CD8-positive, alpha-beta memory T cell (primary cell): ENCODE measurements at places on chromosomes 6 and 20. TPM values are rescaled to one million over a fixed set of nuclear protein-coding genes. Genes with fewer than 3 reads are reported as not detected.

DNA sequence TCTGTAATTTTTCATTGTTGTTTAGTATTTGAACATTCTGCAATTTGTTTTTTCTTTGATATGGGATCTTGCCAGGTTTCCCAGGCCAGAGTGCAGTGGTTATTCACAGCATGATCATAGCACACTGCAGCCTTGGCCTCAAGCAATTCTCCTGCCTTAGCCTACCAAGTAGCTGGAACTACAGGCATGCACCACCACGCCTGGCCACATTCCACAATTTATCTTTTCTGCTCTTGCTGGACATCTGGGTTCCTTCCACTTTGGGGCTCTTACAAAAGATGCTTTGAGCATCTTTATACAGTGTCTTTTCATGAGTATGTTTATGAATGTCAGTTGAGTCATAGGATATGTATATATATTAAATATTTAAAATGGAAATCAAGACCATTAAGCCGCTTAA lies 42.0 kb downstream of the PGM3 start:
- no peak for DNase-seq
- H3K27ac ChIP-seq = no peak overlapping the region
- H3K4me1 ChIP-seq = no peaks in the 10 kb centered on the region
- peaks cover 14% of the 10 kb centered on the region for H3K36me3 ChIP-seq
- no peak overlapping the region for H3K4me3 ChIP-seq

GRCh38 chr6:125154118-125154760 lies 666 bp downstream of the TPD52L1 start:
- peak overlapping the region; percentile 66 for H3K27ac ChIP-seq
- H3K4me1 ChIP-seq = no peaks in the 10 kb centered on the region
- no peaks in the 10 kb centered on the region for H3K36me3 ChIP-seq
- DNase-seq = no peak
- no peaks in the 10 kb centered on the region for H3K27me3 ChIP-seq

DNA sequence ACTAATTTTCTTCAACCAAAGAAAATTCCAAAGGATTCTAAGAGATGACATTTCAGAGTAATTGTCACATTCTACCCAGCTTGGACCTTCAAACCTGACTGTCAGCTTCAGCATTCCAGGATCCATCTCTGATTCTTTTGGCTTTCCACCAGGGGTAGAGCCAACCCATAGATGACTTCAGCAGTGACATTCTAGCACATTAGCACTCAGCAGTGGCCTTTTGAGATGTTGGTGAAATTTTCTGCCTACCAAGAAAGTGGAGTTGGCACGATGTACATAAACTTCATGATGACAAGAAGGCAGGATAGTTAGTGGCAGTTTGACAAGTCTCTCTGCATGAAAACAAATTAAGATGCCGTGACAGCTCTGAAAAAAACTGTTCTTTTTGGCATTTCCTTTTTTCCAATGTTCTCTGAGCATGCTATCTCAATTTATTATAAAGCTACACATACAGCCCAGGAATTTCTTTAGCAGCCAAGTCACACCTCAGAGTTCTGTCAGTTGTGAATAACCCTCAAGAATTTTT lies 466.5 kb upstream of the RNF217 start:
- no peaks in the 10 kb centered on the region for H3K4me1 ChIP-seq
- DNase-seq = no peak
- no peak overlapping the region for H3K4me3 ChIP-seq
- H3K27me3 ChIP-seq = no peaks in the 10 kb centered on the region
- no peak overlapping the region for H3K27ac ChIP-seq

- no peak overlapping the region for H3K4me3 ChIP-seq
- no peaks in the 10 kb centered on the region for H3K4me1 ChIP-seq
- H3K36me3 ChIP-seq = no peaks in the 10 kb centered on the region
- no peak for DNase-seq
Measured at GRCh38 chr6:18021166-18021850, 33.9 kb upstream of the KIF13A start.

GRCh38 chr20:48406912-48407340 lies 420.9 kb downstream of the PREX1 start:
- no peaks in the 10 kb centered on the region for H3K36me3 ChIP-seq
- no peak overlapping the region for H3K27ac ChIP-seq
- no peaks in the 10 kb centered on the region for H3K27me3 ChIP-seq
- DNase-seq = no peak
- no peak overlapping the region for H3K4me3 ChIP-seq

- DNase-seq = no peak
- H3K4me3 ChIP-seq = no peak overlapping the region
- no peak overlapping the region for H3K27ac ChIP-seq
- H3K36me3 ChIP-seq = no peaks in the 10 kb centered on the region
Measured at GRCh38 chr6:122207794-122208193, 191.7 kb upstream of the HSF2 start.

DNA sequence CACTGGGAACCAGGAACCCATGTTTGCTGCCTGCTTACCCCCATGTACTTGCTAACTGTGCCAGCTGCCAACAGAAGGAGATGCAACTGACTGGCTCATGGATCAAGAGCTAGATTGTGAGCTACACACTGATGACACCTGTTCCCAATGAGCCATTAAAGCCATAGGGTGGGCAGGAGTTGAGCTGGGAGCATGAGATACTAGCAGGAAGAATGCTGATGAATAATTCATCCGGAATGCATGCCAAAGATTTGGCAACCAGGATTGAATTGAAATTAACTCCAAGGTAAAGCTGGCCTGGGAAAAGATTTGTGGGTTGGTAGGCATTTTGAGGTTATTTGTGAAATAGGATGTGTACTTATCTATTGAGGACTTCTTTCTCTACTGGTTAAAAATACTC lies 631.1 kb downstream of the KIF16B start:
- H3K27me3 ChIP-seq = no peaks in the 10 kb centered on the region
- DNase-seq = no peak
- no peak overlapping the region for H3K4me3 ChIP-seq
- no peaks in the 10 kb centered on the region for H3K36me3 ChIP-seq
- H3K4me1 ChIP-seq = no peaks in the 10 kb centered on the region

DNA sequence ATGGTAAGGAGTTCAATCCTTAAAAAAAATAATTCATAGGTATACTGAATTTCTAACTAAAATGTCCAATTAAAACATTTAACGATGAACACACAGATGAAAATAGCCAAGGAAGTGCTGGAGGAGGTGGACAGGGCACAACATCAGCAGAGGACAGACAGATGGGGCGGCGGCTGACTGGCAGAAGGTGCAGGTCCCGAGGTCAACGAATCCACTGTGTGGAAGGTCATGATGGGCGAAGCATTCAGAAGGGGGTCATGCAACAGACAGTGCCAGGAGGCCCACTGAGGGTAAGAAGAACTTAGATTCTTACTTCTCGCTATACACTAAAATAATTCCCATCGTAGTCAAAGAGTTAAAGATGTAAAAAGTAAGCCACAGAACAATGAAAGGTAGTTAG lies 34.2 kb upstream of the FRMD1 start:
- H3K27ac ChIP-seq = no peak overlapping the region
- H3K4me3 ChIP-seq = no peak overlapping the region
- no peak for DNase-seq
- H3K27me3 ChIP-seq = no peaks in the 10 kb centered on the region
- no peaks in the 10 kb centered on the region for H3K4me1 ChIP-seq

DNA sequence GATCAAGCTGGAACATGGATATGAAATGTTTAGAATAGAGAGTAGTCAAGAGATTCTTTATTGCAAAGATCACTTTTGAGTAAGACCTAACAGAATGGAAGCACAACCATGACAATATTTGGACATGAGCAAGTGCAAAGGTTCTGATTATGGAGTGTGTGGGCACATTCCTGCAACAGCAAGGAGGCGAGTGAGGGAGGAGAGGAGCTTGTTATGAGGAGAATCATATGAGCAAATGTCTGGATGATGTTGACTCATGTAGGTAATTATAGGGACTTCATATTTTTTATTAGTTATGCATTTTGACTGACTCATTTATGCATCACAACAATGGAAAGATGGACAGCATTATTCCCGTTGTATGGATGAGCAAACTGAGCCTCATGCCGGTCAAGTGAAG lies 100.8 kb upstream of the SLC35B3 start:
- H3K27ac ChIP-seq = no peak overlapping the region
- no peak for DNase-seq
- no peaks in the 10 kb centered on the region for H3K36me3 ChIP-seq
- no peaks in the 10 kb centered on the region for H3K27me3 ChIP-seq

DNA sequence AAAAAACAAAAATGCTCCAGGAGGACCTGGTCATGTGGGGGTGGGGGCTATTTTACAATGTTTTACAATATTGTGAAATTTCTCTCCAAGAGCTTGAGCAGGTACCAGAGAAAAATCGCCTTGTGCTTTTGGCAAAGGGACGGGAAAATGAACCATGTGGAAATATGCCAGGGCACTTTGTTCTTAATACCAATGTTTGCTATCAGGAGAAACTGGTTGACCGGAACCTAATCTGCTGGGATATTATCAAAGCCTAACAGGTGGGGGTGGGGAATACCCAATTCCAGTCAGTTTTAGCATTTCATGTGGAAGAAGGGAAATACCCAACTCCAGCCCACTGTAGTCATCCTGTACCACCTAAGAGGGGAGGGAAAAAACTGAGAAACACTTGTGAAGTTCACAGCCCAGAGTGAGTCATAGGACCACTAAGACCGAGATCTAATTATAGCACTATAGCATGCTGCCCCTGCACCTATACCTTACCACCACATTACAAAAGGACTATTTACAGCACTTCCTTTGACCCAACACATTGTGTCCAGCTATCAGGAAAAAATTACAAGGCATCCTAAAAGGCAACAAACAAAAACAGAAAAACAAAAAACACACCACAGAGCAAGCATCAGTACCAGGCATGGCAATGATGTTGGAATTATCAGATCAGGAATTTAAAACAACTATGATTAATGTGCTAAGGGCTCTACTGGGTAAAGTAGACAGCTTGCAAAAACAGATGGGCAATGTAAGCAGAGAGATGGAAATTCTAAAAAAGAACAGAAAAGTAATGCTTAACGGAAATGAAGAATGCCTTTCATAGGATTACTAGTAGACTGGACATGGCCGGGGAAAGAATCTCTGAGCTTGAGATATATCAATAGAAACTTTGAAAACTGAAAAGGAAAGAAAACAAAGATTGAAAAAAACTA lies 84.1 kb upstream of the POPDC3 start:
- no peak overlapping the region for H3K27ac ChIP-seq
- H3K4me1 ChIP-seq = no peaks in the 10 kb centered on the region
- no peak for DNase-seq
- no peaks in the 10 kb centered on the region for H3K36me3 ChIP-seq
- no peaks in the 10 kb centered on the region for H3K27me3 ChIP-seq

DNA sequence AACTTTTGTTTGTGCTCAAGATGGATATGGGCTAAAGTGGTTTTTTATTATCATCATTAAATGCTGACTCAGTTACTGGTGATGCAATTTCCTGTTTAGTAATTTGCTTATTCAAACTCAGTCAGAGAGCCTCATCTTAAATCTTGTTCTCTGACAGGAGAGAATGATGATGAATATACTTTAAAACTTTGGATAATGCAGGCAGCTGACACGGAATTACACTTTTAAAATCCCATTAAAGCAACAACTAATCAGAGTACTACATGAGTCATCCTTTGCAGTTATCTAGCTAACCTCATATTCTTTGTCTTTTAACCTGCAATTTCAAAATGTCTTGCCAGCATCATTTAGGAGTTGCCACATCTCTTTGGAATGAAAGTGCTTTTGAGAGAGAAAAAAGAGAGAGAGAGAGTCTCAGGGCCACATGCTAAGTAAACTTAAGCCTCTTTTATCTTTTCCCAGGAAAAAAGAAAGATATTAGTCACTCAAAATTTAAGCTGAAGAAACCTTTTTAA lies 9.2 kb upstream of the C6orf141 start:
- no peaks in the 10 kb centered on the region for H3K27me3 ChIP-seq
- no peaks in the 10 kb centered on the region for H3K36me3 ChIP-seq
- no peak overlapping the region for H3K27ac ChIP-seq
- H3K4me1 ChIP-seq = no peaks in the 10 kb centered on the region
- H3K4me3 ChIP-seq = no peak overlapping the region
- no peak for DNase-seq

- no peak for DNase-seq
- H3K4me1 ChIP-seq = peaks cover 5% of the 10 kb centered on the region
- H3K27me3 ChIP-seq = peaks cover 20% of the 10 kb centered on the region
- no peak overlapping the region for H3K27ac ChIP-seq
- H3K4me3 ChIP-seq = no peak overlapping the region
- no peaks in the 10 kb centered on the region for H3K36me3 ChIP-seq
Measured at GRCh38 chr6:82367704-82368103, 4.1 kb downstream of the TPBG start.

DNA sequence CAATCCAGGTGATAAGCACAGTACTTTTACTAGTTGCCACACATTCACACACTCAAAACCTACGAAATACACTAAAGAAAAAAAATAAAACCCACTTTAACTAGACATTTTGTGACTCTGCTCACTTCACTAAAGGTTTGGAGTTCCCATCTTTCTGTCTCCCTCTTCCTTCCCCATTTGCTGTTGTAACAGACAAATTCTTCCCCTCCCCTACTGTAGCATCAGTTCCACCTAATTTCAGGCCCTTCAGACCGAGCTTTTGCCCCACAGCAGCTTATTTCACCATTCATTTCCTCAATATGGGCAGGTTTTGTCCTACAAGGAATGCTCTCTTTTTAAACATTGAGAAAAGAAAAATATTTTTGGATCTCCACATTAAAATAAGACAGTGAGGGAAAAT lies 31.3 kb upstream of the MRAP2 start:
- no peaks in the 10 kb centered on the region for H3K36me3 ChIP-seq
- no peaks in the 10 kb centered on the region for H3K4me1 ChIP-seq
- no peak overlapping the region for H3K27ac ChIP-seq
- no peak for DNase-seq

GRCh38 chr6:32107406-32107805 lies 1.7 kb downstream of the TNXB start:
- H3K4me3 ChIP-seq = no peak overlapping the region
- H3K4me1 ChIP-seq = peaks cover 14% of the 10 kb centered on the region
- H3K27ac ChIP-seq = no peak overlapping the region

GRCh38 chr20:35556871-35557270 lies 15.0 kb downstream of the ERGIC3 start:
- no peaks in the 10 kb centered on the region for H3K4me1 ChIP-seq
- no peak for DNase-seq
- H3K36me3 ChIP-seq = peaks cover 9% of the 10 kb centered on the region
- H3K4me3 ChIP-seq = no peak overlapping the region
- H3K27ac ChIP-seq = no peak overlapping the region

DNA sequence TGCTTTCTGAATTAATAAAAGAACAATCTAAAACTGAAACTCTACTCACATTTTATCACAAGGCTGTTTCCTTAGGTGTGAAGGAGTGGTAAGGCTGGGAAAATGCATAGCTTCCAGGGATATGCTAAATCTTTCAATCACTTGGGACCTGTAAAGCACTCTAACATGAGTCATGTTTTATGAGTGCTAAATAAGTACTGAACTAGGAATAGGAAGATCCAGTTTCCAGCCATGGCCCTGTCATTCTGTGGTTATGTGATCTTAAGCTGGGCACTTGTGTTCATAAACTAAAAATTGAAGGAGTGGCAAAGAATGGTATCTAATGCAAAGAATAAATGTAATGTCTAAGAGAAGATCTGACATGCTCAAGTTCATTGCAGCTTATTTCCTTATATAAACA lies 6.1 kb upstream of the TMEM200A start:
- no peak overlapping the region for H3K4me3 ChIP-seq
- H3K27me3 ChIP-seq = no peaks in the 10 kb centered on the region
- H3K4me1 ChIP-seq = peaks cover 3% of the 10 kb centered on the region
- no peak for DNase-seq

The MYMX gene
- total RNA-seq = not detected

The DUSP15 gene
- not detected for total RNA-seq

The NRSN1 gene
- total RNA-seq = not detected

The SEMG1 gene
- not detected for total RNA-seq
